Neural progenitor cell (in vitro differentiated cells): ENCODE measurements at places on chromosomes 2 and 18. TPM values are rescaled to one million over a fixed set of nuclear protein-coding genes. Genes with fewer than 3 reads are reported as not detected.

DNA sequence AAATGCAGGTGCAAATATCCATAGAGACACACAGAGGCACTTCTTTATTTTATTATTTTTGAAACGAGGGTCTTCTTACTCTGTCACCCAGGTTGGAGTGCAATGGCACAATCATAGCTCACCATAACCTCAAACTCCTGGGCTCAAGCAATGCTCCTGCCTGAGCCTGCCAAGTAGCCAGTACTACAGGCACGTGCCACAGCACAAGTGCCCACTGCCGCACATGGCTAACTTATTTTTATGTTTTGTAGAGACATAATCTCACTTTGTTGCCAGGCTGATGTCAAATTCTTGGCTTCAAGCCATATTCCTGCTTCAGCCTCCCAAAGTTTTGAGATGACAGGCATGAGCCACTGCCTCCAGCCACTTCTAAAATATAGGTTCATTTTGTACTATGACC is 537.6 kb downstream of the THSD7B start:
- DNase-seq, result no peak

DNA sequence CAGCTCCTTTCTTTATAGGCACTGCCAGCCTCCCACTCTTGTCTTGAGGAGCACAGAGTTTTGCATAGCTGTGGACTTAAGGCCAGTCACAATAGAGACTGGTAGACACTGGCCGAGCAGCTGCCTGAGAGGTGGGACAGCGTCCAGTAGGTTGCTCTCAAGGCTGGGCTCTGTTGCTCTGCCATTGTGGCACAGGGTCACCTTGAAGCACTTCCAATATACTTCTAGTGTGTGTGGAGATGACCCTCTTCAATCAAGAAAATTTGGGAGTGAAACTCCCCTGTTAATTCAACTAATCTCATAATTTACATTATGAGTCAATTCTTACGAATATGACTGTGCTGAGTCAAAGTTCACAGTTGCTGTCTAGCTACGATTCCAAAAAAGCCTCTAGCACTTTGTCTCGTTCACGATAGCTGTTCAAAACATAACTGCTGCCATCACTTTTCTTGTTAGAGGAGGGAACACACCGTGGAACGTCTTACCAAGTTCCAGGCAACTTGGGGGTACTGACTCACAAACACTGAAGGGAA is 636.2 kb downstream of the EPHA4 start:
- DNase-seq, result no peak

LAMA3 gene
- 0.28 and 0.47 TPM in 2 replicates for total RNA-seq

GRCh38 chr2:191500884-191501560 is 176.9 kb upstream of the NABP1 start:
- no peak for DNase-seq

GRCh38 chr18:75211002-75211621 is 515 bp downstream of the TSHZ1 start:
- peak; percentile 59 for DNase-seq

DNA sequence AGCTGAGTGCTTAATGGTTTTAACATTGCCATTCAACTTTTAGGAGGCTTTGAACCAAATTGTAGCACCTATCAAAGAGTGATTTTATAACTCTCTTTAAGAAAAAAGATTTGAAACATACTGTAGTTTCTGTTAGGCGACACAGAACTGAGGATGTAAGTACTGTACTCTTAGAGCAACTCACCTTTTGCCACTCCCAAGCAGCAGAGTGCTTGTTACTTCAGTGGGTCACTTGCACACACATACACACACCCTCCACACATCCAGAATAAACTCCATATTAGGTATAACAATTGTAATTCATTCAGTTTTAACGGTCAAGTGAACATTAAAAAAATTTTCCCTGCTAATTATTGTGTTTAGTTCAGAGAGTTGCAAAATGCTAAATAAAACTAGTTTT is 118.3 kb downstream of the CAMKMT start:
- DNase-seq, result no peak

GRCh38 chr2:58427572-58428095 is 186.5 kb upstream of the FANCL start:
- DNase-seq, result peak; percentile 64

GRCh38 chr2:240959941-240960308 is 38.5 kb upstream of the SNED1 start:
- no peak for DNase-seq
